ENCODE measurements at places on chromosomes 2 and 18.

DNA sequence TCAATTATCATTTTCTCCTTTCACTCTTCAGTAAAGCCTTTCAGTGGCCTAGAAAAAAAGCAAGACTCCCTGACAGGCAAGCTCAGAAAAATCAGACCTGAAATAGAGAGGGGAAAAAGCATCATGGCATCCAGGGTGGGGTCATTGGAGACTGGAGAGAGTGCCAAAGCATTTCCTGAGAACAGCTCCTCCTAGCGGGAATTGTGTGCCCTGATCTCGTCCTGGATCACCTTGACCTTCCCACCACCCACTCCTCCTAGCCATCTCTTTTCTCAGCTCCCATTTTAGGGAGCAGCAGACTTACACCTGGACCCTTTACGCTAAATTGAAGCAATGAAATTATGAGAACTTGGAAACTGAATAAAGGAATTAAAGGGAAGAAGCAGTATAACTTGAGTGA, 176.6 kb downstream of the VWC2L start:
- DNase-seq, result no peak

GRCh38 chr18:52991246-52991645, 651.2 kb downstream of the DCC start:
- DNase-seq, result no peak

DNA sequence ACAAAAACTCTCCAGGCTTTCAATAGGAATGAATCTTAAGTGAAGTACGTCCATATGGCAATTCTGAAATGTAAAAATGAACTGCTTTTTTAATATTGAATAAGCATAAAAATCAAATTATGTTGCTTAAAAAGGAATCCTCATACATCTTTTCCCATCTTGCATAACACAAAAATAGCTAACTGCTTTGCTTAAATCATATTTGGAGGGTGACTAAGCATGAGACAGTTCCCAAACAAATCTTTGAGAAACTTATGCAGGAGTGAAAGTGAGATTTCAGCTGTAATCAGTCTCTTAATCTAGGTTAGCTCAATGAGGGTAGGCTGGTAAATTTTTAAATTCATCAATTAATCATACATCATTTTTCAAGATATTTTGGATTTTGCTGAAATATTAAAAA, 111.5 kb downstream of the MBD5 start:
- no peak for DNase-seq

DNA sequence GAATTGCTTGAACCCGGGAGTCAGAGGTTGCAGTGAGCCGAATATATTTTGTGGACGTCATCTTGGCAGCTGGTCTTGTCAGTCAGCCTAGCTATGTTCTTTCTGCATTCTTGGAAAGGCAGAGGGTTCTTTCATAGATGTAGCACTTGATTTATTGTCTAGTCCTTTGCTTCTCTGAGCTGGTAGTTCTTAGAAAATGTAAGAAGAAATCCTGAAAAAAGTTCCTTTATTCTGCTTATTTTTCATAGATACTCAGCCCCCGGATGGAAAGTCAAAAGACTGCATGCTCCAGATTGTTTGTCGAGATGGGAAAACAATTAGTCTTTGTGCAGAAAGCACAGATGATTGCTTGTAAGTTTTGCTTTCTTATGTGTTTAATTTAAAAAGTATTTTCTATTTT, 21.3 kb downstream of the PLEKHB2 start:
- DNase-seq, result no peak

DNA sequence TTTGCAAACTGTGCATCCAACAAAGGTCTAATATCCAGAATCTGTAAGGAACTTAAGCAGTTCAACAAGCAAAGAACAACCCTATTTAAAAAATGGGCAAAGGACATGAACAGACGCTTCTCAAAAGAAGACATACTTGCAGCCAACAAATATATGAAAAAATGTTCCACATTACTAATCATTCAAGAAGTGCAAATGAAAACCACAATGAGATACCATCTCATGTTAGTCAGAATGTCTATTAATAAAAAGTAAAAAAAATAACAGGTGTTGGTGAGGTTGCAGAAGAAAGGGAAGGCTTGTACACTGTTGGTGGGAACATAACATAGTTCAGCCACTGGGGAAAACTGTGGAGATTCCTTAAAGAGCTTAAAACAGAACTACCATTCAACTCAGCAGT, 126.2 kb downstream of the NAT8 start:
- DNase-seq, result no peak

DNA sequence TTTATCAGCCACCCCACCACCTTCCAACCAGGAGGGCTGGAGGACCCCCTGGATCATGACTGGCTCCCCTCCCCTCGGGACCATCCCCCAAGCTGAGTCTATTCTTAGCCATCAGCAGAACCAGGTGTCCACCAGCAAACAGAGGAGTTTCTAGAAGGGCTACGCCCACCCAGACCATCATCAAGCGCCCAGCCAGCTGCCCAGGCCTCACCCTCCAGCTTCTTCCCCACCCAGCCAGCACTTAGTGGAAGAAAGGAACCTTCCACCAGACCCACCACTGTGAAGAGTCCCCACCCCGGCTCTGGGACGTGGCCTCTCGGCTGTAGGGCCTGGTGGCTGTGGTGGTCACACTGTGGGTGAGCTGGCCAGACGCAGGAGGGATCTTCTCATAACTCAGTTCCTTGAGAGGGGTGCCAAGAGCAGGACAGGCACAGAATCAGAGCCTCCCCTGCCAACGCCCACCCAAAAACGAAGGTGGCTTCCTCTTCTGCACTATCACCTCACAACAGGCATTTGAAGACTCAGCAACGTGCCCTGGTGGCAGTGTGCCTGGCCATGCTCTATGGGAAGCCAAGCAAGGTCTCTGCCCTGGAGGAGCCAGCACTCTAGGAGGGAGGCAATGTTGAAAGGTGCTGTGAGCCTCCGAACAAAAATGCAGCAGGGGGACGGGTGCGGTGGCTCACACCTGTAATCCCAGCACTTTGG, 19.0 kb downstream of the BIN1 start:
- no peak for DNase-seq

DNA sequence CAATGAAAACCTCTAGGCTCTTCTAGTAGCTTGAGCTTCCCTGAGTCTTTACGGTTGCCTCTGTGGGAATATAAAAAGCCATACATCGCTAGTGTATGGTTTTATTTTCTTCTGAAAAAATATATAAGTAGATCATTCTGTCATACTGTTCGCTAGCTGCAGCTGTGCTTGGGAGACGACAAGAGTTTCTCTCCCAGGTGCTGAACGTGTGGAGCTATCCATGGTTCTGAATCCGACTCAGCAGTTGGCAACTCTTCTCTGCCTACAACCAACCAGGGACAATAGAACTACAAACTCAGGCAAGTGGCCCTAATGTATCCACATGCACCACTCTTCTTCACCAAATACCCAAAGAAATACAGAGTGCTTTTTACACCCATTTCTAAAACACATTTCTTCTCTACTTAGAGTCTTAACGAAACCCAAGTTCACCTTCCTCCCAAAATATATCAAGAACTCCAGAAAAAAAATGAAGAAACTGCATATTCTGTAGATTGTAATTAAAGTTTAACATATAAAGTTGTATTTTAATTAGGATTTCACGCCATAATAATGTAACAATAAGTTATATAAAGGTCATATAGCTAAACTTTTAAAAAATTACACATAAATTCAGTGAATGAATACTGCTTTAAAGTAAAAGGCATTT, 2.2 kb upstream of the KCNH7 start:
- no peak for DNase-seq

DNA sequence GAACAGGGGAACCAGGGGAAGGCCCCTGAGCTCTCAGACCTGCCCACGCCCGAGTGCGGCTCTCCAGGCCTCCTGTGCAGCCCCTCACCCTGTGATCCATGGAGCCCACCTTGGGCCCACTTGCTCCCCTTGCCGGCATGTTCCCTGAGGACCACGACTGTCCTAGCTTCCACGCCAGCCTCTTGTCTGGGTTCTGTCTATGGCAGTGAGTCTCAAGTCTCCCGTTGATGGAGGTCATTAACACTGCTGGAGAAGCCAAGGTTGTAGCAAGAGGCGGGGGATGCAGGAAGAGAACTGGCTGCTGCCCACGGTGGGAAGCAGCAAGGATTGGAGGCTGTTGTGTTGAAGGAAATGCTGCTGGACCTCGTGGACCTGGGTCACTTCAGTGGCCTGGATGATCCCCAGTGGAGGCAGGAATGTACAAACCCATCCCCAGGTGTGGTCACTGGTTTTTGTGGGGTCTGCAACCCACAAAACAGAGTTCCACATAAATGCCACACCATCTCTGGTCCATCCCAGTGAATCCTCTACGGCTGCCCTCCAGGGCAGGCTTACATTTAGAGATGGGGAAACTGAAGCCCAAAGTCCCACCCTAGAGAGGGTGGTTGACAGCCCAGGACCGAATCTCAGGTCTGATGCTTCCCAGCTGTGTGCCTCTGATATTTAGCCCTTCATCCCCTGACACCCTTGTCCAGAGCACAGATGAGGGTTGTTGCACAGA, 150.3 kb downstream of the NDUFA10 start:
- no peak for DNase-seq

DNA sequence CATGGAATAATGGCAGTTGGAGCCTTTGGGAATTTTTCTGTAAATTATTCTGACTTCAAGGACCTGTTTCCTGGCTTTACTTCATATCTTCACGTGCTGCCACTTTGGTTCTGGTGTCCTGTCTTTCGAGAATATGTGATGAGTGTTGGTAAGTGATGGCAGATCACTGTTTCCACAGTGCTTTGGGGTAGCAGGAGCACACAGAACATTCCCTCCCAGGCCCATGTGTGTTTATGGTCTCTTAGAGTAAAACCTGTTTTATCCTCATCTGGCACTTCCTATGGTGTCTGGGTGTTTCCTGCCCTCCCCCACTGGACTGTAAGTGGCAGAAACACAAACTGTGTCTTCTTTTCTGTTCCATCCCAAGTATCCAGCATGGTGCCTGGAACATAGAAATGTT, 17.9 kb downstream of the MOGAT1 start:
- no peak for DNase-seq

DNA sequence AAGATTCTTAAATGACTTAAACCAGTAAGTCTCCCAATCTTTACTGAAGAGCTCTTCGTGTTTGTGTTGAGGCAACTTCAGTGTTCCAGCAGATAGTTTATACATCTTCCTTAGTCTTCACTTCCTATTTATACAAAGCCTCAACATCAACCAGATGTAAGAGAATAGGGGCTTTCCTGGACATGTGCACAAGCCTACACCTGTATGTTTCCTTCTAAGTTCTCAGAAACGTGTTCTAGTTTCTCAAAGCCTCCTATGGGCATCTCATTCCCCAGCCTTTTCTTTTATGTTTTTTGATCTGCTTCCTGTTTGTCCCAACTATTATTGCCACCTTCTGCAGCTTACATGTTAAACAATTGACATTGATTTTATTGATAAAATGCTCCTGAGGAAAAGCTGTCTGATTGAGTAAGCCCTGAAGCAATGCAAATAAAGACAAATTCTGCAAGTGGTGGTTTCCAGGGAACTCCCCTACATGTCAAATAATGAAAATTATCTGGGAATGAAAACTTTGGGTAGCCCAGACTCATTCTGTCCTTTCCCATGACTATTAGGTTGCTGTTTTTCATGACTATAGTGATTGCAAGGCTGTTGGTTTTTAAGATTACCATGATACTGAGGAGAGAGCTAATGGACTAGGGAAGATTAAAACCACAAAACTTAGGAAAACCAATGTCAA, 663.3 kb upstream of the ACVR2A start:
- DNase-seq, result no peak

GRCh38 chr2:72917877-72918553, 696 bp downstream of the EMX1 start:
- no peak for DNase-seq

- no peak for DNase-seq
Measured at GRCh38 chr2:667332-667999, 9.7 kb downstream of the TMEM18 start.

GRCh38 chr2:108297436-108298141, 8.9 kb downstream of the SULT1C2 start:
- no peak for DNase-seq

DNA sequence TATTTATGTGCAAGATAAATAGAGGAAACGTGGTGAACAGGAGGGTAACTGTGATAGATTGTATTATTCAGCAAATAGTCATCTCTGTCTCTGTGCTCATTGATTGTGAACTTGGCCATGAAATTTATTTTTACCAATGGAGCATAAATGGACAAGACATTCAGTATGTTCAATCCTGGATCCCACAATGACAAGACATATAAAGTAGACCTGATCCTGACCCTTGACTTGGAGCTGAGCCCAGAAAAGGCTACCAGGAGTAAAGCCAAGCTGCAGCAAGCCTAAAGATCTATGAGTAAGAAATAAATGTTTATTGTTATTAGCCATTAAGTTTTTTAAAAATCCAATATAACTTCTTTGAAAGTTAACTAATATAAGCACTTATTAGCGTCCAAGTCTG, 531.2 kb downstream of the PIK3C3 start:
- no peak for DNase-seq

GRCh38 chr18:59576541-59577385, 120.5 kb downstream of the CCBE1 start:
- DNase-seq, result no peak

DNA sequence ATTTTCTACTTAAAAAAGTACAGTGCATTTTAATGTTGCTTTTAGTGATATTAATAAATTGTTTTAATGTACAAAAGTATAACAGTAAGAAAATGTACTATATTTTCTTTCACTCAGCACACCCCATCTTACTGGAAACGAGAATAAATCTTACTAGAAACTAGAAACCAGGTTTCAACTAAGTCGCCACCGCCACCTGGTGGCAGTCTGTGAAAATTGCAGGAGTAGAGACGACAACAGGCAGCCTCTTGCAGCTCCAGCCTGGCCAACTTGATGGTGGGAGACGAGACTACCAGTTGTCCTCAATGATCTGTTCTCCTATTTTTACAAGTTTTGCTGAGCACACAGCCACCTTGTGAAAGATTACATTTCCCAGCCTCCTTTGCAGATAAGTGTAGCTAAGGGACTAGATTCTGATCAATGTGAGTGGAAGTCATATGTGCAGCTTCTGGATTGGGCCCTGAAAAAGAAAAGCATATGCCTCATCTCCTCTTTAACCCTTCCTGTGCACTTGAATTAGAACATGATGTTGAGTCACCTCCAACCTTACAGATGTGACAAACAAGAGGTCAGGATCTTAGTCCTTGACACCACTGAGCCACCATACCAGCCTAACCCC, 8.7 kb downstream of the OTOF start:
- DNase-seq, result peak; percentile 10

DNA sequence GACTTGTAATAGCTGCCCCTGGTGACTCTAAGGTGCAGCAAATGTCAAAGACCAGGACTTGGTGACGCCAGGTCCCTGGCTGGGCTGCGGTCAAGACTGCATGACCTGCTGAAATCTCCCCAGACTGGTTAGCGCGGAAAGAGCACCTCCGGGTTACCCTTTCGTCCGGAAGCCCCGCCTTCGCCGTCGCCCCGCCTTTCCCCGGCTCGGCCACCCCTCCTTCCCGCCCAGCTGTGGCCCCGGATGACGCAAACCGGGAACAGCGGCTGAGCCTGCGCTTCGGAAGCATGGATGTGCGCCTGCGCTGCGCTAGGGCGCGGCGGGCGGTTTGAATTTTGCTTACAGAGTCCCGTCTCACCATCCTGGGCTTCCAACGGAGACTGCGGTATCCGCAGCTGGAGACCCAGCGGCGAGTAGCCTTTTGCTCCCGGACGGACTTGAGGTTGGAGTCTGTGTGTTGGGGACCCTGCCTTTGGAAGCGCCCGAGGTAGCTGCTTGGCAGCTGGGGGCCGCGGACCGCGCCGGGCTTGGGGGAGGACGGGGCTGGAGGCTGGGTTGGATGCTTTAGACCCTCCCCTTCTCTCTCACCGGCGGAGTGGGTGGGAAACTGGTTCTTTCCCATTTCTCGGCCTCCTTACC, at the start of gene SKA1:
Gene SKA1, plus strand, starts transcription at position 294 of the 639 bp plus-strand sequence. CDS start 785 bp downstream, outside the sequence.
- DNase-seq, result peak; percentile 86
